ENCODE measurements at places on chromosomes 13 and 19.

GRCh38 chr19:31658993-31659896 lies 310.0 kb upstream of the TSHZ3 start:
- DNase-seq: no peak

GRCh38 chr19:3670796-3671679 lies 29.2 kb downstream of the PIP5K1C start:
- DNase-seq: peak; percentile 25

GRCh38 chr19:8252922-8253589 lies 43.9 kb downstream of the CERS4 start:
- DNase-seq: peak; percentile 84

DNA sequence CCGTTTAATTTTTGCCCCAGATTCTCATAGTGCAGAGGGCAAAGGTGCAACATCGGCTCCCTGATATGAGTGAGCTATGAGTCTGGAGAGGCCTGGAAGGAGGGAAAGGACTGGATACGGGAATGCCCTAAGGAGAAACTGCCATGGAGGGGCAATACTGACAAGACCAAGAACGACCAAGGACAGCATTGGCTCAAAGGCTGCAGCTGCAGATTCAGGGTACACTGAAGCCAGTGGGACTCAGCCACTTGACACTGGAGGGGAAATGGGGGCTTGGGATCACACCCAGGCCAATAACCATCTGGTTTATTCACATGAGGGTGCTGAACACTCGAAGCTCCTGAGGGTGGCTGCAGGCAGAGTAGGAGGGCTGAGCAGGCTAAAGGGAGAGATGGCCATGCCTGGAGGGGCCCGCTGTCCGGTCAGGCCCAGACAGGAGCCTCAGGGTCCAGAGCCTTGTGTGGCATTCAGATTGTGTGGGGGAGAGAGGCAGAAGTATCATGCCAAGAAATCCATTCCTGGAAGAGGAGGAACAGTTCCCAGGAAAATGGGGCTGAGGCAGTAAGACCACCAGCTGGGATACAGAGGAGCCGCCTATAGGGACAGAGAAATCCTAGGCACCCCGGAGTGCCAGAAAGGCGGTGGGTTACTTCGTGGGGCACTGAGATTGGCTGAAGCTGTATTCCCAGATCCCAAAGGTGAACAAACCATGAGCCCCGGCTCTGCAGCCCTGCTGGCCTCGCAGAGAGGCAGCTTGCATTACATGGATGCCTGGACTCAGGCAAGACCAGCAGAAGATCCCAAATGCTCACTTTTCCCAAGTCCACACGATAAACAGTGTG lies 20.7 kb downstream of the COL4A1 start:
- no peak for DNase-seq

GRCh38 chr13:79901336-79901735 lies 420.4 kb downstream of the NDFIP2 start:
- DNase-seq: no peak

DNA sequence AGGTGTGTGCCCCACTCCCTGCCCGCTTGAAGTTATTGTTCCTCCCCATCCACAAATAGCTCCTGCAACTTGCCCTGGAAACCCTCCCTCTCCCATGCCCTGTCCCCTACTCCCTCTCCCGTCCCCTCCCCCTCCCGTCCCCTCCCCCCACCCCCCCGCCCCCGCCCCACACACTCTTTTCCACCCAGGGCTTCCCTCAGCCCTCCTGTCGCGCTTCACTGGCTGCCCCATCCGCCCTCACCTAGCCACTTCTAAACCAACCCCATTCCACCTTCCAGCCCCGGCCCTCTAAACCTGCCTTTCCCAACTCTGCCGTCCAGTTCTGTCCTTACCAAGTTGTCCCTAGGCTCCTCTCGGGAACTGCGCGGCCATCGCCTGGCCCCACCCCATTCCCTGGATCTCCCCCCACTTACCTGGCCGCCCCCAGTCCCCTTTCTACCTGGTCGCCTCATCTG lies 993 bp downstream of the RGL3 start:
- no peak for DNase-seq

GRCh38 chr19:17872251-17873001 lies 681 bp downstream of the SLC5A5 start:
- DNase-seq: peak; percentile 83
